ENCODE measurements at places on chromosomes 5 and 9.

DNA sequence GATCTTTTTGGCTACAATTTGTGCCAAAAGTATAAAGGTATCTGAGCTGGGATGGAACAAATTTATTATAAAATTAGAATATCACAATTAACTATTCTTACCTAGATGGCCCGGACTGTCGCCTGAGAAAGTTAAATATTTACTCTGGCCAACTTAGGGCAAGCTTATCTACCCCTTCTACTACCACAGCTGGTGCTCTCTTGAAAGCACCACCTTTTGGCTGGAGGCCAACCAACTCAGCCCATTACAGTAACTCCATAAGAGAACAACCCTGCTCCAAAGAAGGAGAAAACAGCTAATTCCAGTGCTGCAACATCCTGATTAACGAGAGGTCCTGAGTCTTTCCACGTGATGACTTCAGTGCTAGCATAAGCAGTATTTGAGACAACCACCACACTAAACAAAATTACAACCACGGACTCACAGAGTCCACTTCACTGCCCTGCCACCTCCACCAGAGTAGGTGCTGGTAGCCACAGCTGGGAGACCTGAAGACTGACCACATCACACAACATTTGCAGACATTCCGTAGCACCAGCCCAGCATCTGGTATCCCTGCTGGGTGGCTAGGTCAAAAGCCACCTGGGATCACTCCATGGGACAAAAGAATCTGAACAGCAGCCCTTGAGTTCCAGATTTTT is 43.2 kb downstream of the RGMB start:
- no peak overlapping the region for H3K4me3 ChIP-seq
- no peak for DNase-seq
- no peaks in the 10 kb centered on the region for H3K27me3 ChIP-seq
- no peaks in the 10 kb centered on the region for H3K4me1 ChIP-seq
- peaks cover 6% of the 10 kb centered on the region for H3K36me3 ChIP-seq

DNA sequence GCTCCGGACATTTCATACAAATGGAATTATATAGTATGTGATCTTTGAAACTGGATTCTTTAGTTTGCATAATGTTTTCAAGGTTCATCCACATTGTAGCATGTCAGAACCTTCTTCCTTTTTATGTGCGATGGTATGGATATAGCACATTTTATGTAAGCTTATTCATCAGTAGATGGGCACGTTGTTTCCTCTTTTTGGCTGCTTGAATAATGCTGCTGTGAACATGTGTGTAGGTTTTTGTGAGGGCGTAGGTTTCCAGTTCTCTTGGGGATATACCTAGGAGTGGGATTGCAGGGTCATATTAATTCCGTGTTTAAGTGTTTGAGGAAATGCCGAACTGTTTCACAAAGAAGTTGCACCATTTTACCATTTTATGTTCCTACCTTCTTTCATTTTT is 187.8 kb downstream of the NR3C1 start:
- no peaks in the 10 kb centered on the region for H3K27me3 ChIP-seq
- no peak for DNase-seq
- H3K36me3 ChIP-seq, result no peaks in the 10 kb centered on the region
- H3K27ac ChIP-seq, result peak overlapping the region; percentile 13
- H3K4me3 ChIP-seq, result no peak overlapping the region
- H3K4me1 ChIP-seq, result peaks cover 86% of the 10 kb centered on the region

DNA sequence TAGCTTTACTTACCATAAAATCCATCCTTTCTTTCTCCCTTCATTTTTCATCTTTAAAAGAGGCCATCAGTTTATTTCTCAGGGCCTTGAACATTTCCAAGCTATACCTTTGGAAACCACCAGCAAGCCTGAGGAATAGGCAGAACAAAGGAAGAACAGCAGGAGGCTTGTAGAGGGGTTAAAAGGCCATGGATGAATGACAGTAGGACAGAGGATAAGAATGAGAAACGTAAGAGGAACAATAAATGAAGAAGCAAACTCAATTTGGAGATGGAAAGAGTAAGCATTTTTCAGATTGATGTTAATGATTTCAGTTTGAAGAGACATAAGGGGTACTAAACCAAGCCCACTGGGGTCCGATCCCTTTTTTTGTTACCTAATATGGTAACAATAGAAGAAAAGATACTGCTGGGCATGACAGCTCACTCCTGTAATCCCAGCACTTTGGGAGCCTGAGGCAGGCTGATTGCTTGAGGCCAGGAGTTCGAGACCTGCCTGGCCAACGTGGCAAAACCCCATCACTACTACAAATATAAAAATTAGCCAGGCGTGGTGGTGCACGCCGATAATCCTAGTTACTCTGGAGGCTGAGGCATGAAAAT is 106.6 kb upstream of the NMUR2 start:
- peak overlapping the region; percentile 12 for H3K27ac ChIP-seq
- no peak overlapping the region for H3K4me3 ChIP-seq
- no peaks in the 10 kb centered on the region for H3K27me3 ChIP-seq

DNA sequence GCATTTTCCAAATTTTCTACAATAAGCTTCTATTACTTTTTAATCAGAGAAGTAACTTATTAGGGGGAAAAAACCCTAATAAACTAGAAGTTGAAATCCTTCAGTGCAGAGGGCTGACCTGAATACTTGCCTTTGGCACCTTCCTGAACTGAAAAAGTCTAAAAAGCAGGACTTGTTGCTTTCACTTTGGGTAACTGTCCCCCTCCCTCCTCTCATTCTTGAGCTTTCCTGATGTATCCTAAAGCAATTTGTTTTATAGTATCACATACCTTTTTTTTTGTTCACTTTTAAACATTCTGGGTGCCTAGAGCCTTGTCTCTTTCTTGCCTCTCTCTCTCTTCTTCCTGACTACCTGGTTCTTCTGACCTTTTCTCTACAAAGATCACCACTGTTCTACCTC is 64.0 kb upstream of the ERBIN start:
- peak overlapping the region; percentile 1 for H3K27ac ChIP-seq
- no peaks in the 10 kb centered on the region for H3K36me3 ChIP-seq
- no peaks in the 10 kb centered on the region for H3K4me1 ChIP-seq
- H3K4me3 ChIP-seq, result no peak overlapping the region

- H3K27ac ChIP-seq, result no peak overlapping the region
- H3K36me3 ChIP-seq, result no peaks in the 10 kb centered on the region
- H3K4me3 ChIP-seq, result no peak overlapping the region
- DNase-seq, result no peak
- H3K4me1 ChIP-seq, result no peaks in the 10 kb centered on the region
Measured at GRCh38 chr5:136598802-136599404, 233.6 kb upstream of the TRPC7 start.

DNA sequence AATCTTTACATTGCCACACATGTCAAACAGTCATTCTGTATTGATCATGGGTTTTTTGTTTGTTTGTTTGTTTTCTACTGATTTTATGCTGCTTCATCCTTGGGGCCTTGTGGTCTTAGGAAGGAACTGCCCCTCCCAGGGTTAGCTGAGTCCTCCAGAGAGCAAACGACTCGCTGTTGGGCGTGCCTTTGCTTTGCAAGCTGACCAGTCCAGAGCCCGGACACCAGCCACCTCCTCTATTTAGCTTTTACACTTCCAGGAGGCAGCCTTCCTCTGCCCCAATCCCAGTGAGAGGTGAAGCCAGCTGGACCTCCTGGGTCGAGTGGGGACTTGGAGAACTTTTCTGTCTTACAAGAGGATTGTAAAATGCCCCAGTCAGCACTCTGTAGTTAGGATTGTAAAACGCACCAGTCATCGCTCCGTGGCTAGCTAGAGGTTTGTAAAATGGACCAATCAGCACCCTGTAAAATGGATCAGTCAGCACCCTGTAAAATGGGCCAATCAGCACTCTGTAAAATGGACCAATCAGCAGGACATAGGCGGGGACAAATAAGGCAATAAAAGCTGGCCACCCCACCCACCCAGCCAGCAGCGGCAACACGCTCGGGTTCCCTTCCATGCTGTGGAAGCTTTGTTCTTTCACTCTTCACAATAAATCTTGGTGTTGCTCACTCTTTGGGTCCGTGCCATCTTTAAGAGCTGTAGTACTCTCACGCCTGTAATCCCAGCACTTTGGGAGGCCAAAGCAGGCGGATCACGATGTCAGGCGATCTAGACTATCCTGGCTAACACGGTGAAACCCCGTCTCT is 154.4 kb downstream of the ERCC6L2 start:
- H3K4me3 ChIP-seq, result no peak overlapping the region
- no peaks in the 10 kb centered on the region for H3K36me3 ChIP-seq
- peaks cover 30% of the 10 kb centered on the region for H3K27me3 ChIP-seq
- no peak for DNase-seq
- no peak overlapping the region for H3K27ac ChIP-seq

- H3K4me1 ChIP-seq, result peaks cover 16% of the 10 kb centered on the region
- peaks cover 3% of the 10 kb centered on the region for H3K27me3 ChIP-seq
- no peak overlapping the region for H3K27ac ChIP-seq
Measured at GRCh38 chr5:51652980-51653379, 269.7 kb downstream of the ISL1 start.

DNA sequence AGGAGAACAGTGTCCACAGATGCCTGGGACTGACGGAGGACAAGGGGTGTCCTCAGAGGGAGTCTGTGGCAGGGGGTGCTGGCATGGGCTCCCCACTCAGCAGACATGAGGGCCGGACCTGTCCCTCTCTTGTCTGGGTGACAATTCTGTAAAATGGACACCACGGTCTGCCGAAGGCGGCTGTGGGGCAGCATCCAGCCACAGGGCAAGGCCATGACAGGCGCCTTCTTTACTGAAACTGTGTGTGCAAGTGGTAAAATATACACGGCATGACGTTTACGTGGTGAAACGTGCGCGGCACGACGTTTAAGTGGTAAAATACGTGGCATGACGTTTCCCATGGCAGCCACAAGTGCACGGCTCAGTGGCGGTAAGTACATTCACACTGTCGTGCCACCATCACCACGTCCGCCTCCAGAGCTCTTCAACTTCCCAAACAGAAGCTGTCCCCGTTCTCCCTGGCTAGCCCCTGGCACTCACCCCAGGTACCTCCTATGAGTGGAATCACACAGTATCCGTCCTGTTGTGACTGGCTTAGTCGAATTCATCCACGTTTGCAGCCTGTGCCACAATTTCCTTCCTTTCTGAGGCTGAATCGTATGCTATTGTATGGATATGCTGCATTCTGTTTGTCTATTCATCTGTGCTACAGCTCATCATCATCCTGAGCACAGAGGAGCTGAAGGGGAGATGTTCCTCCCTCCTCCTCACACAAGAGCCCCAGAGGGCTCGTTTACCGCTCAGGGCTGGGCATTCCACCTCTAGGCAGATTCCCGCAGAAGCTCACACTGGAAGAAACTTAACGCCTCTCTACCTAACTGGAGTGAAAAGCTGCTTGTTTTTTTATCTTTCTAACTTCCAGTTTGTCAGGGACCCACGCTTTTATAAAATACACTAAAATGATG is 52.5 kb downstream of the COL23A1 start:
- peaks cover 8% of the 10 kb centered on the region for H3K27me3 ChIP-seq
- H3K4me1 ChIP-seq, result peaks cover 53% of the 10 kb centered on the region
- H3K27ac ChIP-seq, result peak overlapping the region; percentile 86
- no peak for DNase-seq

GRCh38 chr5:160660132-160660531 is 191.9 kb downstream of the ATP10B start:
- no peak overlapping the region for H3K27ac ChIP-seq
- H3K36me3 ChIP-seq, result no peaks in the 10 kb centered on the region
- no peak for DNase-seq
- H3K27me3 ChIP-seq, result no peaks in the 10 kb centered on the region
- no peak overlapping the region for H3K4me3 ChIP-seq

DNA sequence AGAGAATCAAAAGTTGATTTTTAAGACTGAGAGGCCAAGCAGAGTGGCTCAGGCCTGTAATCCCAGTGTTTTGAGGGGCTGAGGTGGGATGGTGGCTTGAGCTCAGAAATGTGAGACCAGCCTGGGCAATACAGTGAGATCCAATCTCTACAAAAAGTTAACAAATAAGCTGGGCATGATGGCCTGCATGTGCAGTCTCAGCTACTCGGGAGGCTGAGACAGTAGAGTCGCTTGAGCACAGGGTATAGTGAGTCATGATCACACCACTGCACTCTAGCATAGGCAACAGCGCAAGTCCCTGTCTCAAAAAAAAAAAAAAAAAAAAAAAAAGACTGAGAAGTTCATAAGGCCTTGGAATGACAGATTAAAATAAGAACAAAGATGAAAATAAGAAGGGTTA is 177.2 kb downstream of the TMEM232 start:
- H3K36me3 ChIP-seq, result no peaks in the 10 kb centered on the region
- no peaks in the 10 kb centered on the region for H3K4me1 ChIP-seq
- no peak for DNase-seq
- H3K4me3 ChIP-seq, result no peak overlapping the region

DNA sequence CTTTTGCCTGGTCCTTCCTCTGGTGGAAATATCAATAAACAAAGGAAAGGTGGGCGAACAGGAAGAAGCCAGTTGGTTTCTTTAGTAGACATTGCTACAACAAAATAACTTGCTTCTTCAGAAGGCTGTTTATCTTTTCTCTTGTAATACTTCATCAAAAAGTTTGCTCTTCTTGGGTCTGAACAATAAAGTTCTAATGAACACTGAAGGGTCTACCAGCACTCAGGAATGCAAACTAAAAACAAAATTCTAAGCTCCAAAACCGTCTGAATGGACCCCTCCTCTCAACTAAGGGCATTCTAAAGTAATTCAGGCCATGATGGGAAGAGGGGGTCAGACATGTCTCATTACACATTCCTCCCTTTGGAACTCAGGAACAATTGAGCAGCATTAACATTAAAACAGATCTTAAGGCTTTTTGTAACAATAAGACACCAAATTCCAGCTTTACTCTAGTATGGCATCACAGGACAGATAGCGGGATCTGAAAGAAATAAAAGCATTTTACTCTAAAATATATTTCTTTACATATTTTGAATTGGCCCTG is 2.3 kb downstream of the TBCA start:
- H3K27me3 ChIP-seq, result peaks cover 7% of the 10 kb centered on the region
- H3K4me3 ChIP-seq, result peak overlapping the region; percentile 86
- peaks cover 55% of the 10 kb centered on the region for H3K4me1 ChIP-seq
- no peak overlapping the region for H3K27ac ChIP-seq
